ENCODE measurements at places on chromosomes 2 and 18.

- DNase-seq: no peak
Measured at GRCh38 chr2:36461039-36461681, 105.6 kb downstream of the CRIM1 start.

- no peak for DNase-seq
Measured at GRCh38 chr18:11284811-11285210, 135.4 kb upstream of the PIEZO2 start.

- no peak for DNase-seq
Measured at GRCh38 chr2:63432373-63432772, 155.9 kb downstream of the WDPCP start.

- no peak for DNase-seq
Measured at GRCh38 chr18:61817086-61817485, 75.7 kb downstream of the RNF152 start.

DNA sequence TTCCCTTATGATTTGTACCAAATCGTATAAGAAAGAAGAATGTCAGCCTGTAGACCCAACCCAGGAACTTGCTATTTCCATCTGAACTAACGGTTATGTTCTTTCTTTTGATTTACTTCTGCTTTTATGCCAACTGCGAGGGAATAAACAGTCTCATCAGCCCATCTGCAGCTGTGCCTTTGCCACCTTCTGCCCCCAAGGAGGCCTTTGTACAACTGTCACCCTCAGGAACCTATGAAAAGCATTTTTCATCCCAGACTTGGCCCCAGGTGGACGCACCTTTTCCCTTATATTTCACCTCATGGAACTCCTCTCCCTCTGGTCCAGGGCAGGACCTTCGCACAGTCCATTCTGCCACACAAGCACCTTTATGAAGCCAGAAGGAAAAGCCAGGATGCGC lies 109.8 kb downstream of the AOX1 start:
- no peak for DNase-seq

- DNase-seq: no peak
Measured at GRCh38 chr2:154193246-154193645, 321.5 kb downstream of the GALNT13 start.

- DNase-seq: no peak
Measured at GRCh38 chr18:991441-991840, 86.8 kb downstream of the ADCYAP1 start.

- DNase-seq: no peak
Measured at GRCh38 chr18:46400449-46400848, 256.6 kb downstream of the LOXHD1 start.

- no peak for DNase-seq
Measured at GRCh38 chr2:1889099-1889650, 144.9 kb upstream of the PXDN start.

DNA sequence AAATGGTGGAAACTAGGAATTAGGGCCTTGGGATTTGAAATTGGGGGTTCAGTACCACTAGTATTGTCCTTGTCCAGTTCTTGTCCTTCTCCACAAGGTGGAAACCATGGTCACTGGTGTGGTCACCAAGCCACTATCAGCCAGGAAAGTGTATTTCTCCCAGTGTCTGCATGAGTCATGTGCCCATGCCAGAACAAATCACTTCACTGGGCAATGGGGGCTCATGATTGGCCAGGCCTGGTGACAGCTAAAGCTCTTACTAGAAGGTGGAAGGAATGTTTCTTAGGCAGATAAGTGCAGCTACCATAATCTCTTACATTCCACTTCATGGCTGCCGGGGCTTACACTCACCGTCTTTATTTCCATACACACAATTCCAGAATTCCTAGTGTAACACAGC lies 124.8 kb upstream of the TACR1 start:
- no peak for DNase-seq

DNA sequence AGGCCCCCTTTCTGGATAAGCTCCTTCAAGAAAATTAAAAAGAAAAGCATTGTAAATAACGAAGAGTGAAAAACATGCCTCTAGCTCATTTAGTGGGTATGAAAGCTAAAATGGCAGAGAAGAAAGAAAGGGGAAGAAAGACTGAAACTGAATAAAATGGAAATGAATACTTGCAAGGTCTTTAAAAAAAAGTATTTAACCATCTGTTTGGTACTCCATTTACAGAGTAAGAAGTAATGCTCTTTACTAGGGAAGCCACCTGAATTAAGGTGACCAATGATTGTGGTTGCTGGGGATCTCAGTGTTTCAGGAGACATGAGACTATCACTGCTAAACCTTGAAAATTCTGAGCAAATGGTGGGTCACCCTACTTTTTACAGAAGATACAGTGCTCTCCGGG lies 17.7 kb upstream of the ARL5A start:
- no peak for DNase-seq

GRCh38 chr18:51563396-51563795 lies 365.9 kb upstream of the MEX3C start:
- no peak for DNase-seq

DNA sequence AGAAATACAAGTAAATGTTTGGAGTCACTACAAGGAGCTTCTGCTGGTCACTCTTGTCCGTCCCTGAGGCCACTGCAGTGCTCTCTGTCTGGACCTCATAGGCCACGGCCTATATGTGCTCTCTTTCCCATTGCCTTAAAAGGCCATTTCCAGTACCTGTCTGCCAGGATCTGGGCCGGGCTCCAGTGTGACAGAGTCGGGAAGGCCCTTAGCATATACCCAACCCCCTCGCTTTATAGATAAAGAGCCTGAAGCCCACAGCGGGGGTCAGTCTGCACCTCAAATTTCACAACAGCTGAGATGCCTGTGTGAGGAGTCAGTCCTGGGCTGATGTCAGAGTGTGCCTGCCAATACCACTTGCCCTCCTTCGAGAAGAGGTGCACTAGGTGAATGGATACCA lies 39.9 kb downstream of the ADD2 start:
- no peak for DNase-seq

- DNase-seq: no peak
Measured at GRCh38 chr18:75530566-75531211, 103.2 kb upstream of the SMIM21 start.

DNA sequence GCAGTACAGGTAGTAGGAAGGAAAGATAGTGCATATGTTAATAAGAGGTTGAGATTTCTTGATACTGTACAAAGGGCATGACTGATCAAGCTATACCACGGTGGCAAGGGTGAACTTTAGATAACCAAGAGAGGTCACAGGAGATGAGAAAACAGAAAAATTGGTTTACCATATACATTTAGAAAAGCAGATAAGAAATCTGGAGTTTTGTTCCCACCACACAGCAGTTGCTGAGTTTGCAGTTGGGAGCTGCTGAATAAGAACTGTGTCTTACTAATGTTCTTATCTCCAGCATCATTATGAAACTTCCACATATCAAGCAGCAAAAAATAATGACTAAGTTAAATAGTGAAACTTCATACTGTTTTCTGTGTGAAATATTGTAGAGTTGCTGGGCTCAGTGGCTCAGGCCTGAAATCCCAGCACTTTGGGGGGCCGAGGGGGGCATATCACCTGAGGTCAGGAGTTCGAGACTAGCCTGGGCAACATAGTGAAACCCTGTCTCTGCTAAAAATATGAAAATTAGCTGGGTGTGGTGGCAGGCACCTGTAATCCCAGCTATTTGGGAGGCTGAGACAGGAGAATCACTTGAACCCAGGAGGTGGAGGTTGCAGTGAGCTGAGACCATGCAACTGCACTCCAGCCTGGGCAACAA lies 12.0 kb upstream of the IMPACT start:
- no peak for DNase-seq

DNA sequence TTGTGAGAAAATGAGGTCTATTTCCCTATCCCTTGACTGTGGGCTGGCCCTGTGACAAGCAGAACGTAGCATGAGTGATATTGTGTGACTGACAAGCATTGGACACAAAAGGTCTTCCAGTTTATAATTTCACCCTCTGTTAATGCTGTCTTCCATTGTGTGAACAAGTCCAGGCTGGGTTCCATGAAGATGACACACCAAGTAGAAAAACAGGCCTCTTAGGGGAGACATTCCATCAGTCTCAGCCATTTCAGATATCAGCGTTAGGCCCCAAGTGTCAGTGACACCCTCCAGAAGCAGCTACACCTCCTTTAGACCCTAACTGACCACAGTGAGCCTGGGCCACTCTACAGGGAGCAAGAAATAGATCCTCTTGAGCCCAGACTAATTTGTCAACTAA lies 511.3 kb downstream of the FBXO15 start:
- DNase-seq: no peak

- DNase-seq: no peak
Measured at GRCh38 chr2:142938240-142938639, 60.8 kb downstream of the KYNU start.

- DNase-seq: no peak
Measured at GRCh38 chr2:160271171-160272086, 71.4 kb upstream of the ITGB6 start.

DNA sequence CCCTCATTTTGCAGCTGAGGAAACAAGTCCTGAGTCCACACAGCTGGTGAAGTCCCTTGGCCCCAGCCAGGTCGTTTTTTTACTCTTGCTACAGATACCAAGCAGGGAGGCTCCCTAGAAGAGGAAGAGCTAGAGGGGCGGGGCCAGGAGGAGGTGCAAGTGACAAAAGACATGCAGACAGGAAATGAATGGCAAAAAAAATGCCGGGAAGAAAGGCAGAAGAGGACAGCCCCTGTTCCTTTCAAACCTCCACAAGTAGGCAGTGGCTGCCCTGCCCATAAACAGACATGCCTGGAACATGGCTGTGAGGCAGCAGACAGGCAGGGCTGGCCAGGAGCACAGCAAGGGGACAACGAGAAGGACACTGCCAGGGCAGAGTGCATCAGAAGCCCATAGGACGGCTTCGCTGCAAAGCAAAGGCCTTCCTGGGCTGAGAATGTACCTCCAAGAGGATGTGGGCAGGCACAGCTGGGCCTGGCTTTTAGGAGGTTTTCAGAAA lies 108.7 kb downstream of the ZBTB7C start:
- peak; percentile 61 for DNase-seq

GRCh38 chr2:101846973-101847372 lies 144.8 kb upstream of the IL1R2 start:
- DNase-seq: no peak

- no peak for DNase-seq
Measured at GRCh38 chr2:119431976-119432850, 559 bp downstream of the TMEM37 start.

GRCh38 chr2:237227592-237228280 lies 142.0 kb downstream of the COPS8 start:
- no peak for DNase-seq

DNA sequence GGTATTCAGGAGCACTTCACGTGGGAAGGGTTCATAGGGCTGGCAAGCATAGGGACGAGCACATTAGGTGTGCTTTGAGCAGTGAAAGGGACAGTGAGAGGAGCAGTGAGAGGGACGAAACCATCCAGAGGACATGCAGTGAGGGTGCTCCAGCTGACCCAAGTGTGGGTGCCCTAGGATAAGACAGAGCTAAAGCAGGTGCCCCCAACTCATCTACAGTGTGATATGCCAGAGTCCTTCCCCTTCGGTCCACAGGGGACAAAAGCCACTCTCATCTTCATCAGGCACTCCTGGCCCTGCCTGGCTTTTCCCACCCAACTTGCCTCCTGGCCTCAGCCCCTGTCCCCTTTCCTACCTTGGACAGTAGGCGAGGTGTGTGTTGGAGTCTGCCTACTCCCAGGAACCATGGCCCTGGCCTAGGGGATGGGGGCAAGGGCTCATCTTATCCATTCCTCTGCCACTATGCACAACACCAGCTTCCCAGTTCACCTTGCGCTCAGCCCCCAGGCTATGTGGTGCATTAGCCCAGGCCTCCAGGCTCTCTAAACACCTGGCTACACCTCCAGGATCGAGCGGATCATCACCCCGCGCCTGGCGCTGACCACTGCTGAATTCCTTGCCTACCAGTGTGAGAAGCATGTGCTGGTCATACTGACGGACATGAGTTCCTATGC lies 16.1 kb upstream of the ANKRD53 start:
- no peak for DNase-seq

DNA sequence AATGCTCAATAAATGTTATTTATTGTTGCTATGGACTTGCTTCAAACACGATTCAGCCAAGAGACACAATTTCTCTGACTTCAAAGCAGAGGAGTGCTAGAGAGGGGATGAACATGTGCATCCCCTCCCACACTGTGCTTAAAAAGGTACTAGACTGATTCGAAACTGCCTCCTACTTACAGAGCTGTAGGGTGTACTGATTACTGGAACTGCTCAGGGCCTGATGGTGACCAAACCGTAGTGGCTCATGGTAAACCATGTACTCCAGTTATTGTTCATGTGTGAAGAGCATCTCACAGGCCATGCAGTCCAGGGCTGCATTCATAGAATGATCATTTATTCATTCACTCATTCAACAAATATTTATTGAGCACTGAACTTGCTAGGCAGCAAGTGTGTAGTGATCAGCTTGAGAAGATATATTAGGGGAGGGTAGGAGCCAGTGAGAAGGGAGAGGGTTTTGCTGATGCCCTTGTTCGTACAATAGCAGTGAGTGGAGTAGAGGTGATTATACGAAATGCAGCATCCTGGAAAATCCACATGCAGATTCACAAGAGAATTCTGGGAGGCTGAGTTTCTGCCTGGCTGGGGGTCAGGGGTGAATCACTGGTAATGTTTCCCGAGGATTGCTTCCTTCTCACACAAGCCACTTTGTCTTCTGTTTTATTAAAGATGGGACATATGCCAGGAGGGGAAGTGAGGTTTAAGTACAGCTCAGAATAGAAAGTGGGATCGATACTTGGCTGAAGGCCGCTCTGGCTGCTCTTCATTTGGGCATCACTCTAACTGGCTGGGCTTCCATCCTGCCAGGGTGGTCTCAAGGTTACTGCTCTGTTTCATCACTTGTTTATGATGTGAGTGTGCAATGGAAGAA lies 245.4 kb downstream of the RAD51AP2 start:
- DNase-seq: no peak

GRCh38 chr2:85799215-85799956 lies 45.6 kb downstream of the ATOH8 start:
- DNase-seq: no peak

- no peak for DNase-seq
Measured at GRCh38 chr2:37561615-37562569, 109.5 kb downstream of the CDC42EP3 start.

GRCh38 chr2:231923010-231923344 lies 3.2 kb downstream of the NPPC start:
- no peak for DNase-seq

DNA sequence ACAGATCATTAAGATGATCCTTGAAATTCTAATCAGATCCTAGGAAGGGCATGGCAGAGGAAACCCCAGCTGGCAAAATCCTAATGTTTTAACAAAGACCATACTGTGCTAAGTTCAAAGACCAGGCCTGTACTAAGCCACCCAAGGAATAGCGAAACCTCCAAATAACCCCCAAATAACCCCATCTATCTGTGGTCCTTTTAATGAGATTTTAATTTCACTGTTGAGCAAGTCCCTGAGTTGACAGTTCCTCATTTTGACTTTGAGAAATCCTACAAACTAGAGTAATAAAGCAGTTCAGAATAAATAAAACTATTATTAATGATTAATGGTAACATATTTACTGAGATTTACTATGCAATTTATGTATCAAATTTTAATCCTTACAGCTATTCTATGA lies 259.8 kb downstream of the STK39 start:
- DNase-seq: no peak

DNA sequence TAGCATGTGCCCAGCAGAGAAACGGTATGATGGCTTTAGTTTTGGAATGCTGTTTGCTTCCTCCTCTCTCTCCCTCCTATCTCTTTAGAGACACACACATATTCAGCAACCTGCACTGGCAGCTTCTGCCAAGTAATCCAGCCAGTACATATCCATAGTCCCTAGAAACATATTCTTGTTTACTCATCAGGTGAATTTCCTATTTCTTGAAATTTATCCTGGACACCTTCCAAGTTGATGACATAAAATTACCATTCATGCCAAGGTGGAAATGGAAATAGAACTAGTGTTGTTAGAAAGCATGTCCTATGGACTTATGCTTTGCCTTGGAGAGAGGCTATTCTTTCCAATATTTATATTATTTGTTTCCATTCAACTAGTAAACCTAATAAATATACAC lies 50.9 kb upstream of the RGPD4 start:
- DNase-seq: no peak

Data from left colon (tissue), 2 donors.